Stimulated activated naive CD4-positive, alpha-beta T cell (primary cell): ENCODE measurements at places on chromosomes 1 and 21.
A peak's percentile ranks its signal among the peaks of the same experiment; 100 is the strongest.

DNA sequence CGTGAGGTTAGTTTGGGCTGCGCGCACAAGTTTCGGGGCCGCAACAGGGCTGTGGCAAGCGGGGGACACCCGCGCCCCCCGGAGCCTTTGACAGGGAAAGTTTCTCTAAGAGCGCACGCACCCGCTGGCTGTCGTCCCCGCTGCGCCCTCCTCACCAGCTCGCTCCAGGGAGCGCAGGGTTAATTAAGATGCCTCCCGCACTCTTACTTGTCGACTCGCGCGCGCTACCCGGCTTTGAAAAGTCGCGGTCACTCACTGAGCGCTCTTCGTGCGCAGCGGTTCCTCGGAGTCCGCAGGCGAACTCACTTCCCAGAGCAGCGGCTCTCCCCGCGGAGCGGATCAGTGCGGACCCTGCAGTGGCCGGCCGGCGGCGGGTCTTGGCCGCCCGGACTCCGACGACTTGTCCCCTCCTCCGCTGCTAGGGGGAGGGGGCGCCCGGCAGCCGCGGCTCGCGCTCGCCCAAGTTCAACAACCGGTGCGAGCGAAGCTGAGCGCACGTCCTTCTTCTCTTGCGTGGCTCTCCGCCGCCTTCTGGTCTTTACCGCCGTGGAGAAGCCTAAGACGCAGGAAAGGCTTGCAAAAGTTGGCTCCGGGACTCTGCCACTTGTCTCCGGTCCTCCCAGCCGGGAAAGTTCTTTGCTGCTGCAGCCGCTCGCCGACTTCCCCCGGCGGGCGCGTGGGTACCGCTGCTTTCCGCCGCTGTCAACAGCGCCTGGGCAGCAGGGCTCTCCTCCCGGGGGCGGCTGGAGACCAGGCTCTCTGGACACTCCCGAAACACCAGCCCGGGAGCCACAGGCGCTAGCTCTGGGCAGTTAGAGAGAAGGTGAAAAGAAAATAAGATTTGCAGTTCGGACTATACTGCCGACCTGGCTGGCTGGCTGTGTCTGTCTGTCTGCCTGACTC lies 506 bp downstream of the JUN start:
- no peak for DNase-seq

DNA sequence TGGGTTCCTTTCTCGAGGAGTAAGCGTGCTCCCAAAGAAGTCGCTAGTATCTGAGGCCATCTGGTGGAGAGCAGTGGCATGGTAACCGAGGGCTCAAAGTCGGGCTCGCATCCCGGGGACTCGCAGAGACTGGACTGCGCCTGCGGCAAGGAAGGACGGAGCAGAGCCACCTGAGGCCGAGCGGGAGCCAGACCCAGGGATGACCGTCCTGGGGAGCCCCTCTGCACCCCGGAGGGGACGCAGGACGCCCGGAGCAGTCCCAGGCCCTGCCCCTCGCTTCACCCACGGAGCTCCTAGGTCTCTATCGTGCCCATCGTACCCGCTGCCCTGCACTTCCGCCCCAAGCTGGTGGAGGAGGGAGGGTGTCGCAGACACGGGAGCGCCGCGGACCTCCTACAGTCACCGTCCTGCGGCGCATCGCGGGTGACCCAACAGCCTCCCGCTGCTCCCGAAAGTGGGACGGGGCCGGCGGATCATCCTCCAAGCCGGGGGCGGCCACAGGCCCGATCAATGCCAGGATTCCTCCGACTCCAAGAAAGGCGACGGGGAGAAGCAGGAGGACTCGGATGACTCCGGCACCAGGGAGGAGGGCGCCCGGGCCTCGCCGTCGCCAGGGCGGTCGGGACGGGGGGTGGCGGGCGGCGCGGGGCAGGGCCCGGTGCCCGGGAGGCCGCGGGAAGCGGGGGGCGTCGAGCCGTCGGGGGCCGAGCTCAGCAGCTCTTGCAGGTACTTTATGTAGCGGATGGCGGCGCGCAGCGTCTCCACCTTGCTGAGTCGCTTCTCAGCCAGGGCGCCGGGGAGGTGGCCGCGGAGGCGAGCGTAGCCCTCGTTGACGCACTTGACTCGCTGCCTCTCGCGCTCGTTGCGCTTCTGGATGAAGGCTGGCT lies 2.3 kb upstream of the CACNA1S start:
- peak; percentile 70 for DNase-seq

DNA sequence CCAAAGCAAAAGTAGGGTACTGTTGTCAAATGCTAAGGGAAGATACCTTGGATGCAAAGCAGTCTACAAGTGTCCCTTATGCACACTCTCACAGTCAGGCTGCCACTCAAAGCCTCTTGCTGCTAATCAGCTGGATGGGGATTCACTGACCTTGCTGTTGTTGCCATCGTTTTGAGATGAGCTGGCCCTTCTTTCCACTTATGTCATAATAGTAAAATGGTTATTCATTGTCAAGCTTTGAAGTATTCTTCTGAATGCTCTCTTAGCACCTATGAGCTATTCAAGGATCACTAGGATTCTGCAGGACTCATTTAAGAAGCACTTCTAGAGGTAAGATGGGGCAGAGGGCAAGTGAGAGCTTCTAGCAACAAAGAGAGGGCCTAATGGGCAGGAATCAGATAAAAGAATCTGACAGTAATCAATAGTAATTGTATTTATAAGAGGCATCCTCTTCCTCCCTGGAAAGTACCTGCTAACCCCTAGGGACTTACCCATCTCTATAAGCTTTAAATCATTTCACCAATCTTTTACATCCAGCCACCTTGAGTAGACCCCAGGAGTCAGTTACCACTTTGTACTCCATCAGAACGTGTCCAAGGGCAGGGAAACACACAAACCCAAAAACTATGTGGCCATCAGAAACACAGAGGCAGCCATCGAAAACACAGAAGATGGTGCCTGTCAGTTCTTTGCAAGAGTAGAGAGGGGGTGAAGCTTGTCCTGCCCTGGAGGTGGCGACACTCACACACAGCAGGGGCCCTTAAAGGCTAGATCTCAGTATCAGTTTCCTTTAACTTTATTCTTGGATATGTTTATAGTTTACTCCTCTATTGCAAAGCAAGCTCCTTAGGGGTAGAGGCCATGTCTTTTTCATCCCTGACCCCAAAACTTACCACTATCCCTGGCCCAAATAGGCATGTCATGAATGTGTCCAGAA lies 103.7 kb upstream of the NFIA start:
- DNase-seq = no peak

GRCh38 chr21:28833182-28833581 lies 159.5 kb downstream of the LTN1 start:
- DNase-seq = no peak

- no peak for DNase-seq
These were observed 15.4 kb downstream of the ZNHIT6 start for GRCh38 chr1:85692730-85693314.

DNA sequence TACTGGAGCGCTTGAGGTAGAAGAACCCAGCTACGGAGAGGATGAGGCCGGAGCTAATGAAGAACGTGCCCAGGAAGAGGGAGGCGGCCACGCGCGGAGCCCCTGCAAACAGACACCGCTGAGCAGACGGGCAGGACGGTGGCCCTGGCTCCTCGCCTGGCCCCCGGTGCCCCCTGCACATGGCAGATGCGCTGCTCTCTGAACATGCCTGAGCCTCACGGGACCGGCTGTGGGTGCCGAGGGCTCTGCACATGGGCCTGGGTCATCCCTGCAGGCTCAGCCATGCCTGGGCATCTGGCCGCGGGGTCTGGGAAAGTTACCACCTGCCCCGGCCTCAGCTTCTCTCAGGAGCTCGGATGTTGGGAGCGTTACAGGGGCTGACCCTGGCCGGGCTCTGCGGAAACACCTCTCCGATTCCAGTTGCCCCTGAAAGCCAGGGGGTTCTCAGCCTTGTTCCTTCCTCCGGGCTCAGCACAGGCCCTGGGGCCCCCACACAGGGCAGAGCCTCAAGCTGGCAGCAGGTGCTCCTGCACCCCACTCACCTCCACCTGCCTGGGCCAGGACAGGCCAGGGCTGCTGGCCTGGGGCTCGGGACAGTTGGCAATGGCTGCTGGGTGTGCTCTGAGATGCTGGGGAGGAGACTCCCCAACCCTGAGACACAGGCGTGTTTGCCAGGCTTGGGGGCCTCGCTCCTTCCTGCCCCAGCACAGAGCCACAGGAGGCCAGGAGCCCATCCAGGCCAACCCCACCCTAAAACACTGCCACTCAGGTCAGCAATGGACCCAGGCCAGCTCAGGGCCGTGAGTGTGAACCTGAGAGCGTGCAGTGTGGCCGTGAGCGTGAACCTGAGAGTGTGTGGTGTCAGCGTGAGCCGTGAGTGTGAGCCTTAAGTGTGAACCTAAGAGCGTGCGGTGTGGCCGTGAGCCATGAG lies 12.1 kb upstream of the RNF223 start:
- no peak for DNase-seq

DNA sequence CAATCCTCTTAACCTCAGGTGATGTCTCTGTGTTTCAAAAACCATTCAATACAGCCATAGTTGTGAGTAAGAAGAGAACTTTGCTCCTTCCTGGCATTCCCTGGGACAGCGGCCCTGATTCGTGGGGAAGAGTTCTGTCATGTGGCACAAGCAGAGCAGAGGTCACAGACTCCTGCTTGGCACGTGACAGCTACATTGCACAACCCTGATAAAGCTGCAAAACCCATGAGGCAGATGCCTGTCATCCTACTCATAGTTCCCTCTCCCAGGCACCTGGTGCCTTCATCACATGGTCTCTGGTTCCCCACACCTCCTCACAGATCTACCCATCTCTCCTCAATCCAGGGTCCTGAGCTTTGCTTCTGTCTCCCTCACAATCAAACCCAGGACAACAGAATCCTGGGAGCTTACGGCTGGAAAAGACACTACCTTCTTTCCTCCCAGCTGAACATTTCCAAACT lies 70.8 kb downstream of the PLPP3 start:
- DNase-seq = no peak

- DNase-seq = no peak
These were observed 361.5 kb upstream of the ZP4 start for GRCh38 chr1:238252033-238252802.

DNA sequence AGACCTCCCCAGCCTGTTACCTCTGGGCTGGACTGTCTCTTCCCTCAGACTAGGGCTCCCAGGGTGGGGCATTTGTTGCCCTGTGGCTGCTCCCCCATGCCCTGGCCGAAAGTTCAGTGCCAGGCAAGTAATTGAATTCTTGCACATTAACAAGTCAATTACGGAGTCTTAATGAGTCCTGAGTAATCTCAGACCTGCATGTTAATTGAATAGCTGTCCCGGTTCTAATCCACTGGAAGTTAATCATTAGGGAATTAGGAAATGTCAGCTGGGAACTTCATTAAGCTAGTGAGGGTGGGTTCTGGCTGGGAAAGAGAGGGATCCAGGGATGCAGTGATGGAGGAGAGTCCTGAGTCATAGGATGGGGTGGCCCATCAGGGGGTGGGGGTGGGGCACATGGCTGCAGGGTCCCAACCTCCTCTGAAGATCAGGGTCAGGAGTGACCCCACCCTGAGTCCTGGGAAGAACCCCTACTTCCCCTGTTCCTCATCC lies 47.1 kb upstream of the CSF3R start:
- no peak for DNase-seq

GRCh38 chr1:212072047-212072446 lies 36.5 kb downstream of the DTL start:
- no peak for DNase-seq

DNA sequence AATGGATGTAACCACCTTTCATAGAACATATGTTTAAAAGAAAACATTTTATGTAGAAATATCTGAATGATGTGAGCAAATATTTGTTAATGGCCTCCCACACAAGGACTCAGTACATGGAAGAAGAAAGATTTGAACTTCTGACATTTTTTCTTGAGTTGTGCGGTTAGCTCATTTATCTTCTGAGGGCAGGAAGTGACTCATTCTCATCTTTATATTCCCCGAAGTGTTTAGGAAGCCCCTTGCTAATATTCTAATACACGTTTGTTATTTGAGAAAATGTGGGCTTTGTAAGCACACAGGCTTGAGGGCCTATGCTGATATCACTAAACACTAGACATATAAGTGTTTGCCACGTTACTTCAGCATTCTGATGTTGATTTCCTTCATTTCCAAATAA lies 392.5 kb upstream of the PTBP2 start:
- no peak for DNase-seq

- DNase-seq = no peak
These were observed 52.9 kb downstream of the LRRIQ3 start for GRCh38 chr1:74145086-74145485.

- no peak for DNase-seq
These were observed 24.3 kb downstream of the AHCTF1 start for GRCh38 chr1:246907472-246907871.

- DNase-seq = no peak
These were observed 14.1 kb downstream of the TTC39A start for GRCh38 chr1:51316113-51316845.

DNA sequence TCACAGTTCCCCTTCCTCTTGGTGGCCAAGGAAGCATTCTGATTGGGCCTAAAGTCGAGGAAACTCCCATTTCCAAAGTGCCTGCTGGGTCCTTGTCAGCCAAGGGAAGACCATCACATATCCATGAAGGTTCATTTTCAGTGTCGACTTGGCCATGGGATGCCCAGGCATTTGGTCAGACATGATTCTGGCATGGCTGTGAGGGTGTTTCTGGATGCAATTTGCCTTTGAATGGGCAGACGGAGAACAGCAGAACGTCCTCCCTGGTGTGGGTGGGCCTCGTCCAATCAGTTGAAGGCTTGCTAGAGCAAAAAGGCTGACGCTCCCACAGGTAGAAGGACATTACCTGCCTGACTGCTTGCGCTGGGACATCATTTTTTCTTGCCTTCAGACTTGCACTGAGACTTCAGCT lies 48.3 kb upstream of the LBR start:
- no peak for DNase-seq

GRCh38 chr1:176141449-176141848 lies 65.6 kb downstream of the COP1 start:
- DNase-seq = no peak

DNA sequence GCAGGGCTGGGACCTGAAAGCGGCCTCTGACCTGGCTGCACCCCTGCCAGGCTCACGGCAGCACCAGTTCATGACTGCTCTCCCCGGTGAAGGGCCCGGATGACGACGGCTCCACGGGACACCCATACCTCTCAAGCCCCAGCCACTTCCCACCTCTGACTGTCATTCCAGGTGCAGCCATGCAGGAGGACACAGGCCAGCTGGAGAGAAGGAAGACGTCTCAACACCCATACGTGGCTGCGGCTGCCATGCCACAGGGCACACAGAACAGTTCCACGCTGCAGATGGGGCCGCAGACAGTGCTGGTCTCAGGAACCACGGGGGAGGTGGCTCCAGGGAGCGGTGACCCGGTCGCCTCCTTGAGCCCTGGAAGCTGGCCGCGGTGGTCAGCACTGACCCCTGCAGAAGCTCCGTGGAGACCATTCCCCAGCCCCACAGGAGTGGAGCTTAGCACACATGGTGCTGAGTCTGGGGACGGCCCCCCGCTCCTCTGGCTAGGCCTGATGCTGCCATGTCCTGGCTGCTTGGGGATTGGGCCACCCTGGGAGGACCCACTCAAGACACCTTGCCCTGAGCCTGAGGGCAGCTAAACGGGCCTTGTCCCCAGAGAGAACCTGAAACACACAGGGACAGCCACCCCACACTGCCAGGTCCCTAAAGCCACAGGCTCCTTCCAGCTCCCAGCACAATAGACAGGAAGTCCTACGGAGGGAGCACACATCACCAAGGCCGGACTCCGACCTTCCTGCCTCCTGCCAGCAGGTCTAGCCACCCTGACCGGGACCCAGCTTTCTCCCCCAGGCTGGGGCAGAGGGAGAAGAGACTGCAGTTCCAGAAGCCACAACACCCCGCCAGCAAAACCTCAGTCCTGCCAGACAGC lies 8.6 kb downstream of the WNT9A start:
- no peak for DNase-seq
